ENCODE measurements at places on chromosomes 2 and 18. TPM values are rescaled to one million over a fixed set of nuclear protein-coding genes. Genes with fewer than 3 reads are reported as not detected.

Gene LRRTM4
- 0.10 TPM for total RNA-seq

Gene GAREM1
- 0.29 TPM for total RNA-seq

Gene DCC
- total RNA-seq: not detected

Gene SCN3A
- total RNA-seq: 0.36 TPM

GRCh38 chr2:202638721-202639120 lies 4.0 kb downstream of the FAM117B start:
- DNase-seq: no peak

DNA sequence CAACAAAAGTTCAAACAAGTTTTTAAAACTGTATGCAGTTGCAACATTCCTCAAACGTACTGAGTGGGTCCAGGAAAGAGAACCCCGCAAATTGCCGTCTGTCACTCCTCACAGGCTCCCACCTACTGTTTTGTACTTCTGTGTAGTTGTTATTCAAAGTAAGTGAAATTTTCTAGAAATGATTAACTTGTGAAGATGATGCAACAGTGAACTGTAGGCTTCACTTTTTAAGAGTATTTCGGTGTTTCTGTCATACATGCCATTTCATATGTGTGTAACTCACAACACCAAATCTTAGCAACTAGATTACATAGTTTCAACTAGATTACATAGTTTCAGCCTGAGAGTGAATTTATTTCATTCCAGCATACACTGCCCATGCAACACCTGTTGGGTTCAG lies 226.0 kb upstream of the TANK start:
- DNase-seq: no peak

- DNase-seq: peak; percentile 23
Measured at GRCh38 chr2:14756122-14756541, 123.6 kb downstream of the LRATD1 start.

GRCh38 chr2:56263876-56264275 lies 80.1 kb downstream of the CCDC85A start:
- DNase-seq: no peak

DNA sequence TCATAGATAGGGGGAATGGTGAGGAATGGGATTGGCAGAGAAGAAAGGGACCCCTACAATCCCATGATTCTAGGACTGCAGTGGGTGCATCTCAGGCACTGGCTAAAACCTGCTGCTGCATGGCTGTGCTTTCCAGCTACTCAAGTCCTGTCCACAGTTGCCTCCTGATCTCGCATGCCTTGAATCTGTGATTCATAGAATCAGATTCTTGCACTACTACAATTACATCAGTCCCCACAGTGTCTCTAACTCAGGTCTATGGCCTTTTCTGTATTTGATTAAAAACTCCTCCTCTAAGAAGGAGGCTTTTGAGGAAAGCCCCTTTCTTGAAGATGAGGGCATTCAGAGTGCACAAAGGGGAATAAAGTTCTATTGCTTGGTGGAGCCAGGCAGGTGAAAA lies 117.4 kb downstream of the LRATD1 start:
- DNase-seq: no peak

Measured in RPMI7951 (cell line).